ENCODE measurements at places on chromosomes 16 and 17.
A peak's percentile ranks its signal among the peaks of the same experiment; 100 is the strongest.

DNA sequence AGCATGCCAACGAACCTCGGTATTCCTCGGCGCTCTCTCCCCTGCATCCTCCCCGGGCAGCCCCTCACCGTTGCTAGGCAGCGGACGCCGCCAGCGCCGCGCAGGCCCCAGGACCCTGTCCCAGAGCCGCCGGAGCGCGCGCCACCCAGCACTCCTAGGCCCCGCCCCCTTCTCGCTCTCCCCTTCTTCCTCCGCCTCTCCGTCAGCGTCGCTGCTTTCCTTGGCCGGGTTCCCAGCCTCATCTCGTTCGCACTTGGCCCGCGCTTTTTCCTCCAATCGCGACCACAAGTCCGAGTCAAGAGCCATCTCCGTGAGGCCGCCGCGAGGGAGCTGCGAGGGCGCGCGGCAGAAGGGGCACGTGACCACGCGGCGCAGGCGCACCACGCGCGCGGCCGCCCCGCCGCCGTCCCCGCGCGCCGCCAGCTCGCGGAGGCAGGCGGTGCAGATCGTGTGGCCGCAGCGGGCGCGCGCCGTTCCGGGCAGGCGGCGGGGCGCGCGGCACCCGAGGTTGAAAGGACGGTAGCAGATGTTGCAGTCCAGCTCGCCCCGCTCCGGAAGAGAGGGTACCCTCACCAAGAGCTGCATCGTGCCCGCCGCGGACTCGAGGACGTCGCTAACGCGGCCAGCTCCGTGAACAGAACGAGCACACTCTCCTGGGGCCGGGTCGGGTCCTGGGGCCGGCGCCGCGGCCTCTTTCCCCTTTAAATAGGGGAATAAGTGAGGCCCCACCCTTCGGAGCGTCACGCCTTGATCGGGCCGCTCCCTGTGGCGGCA lies at the start of gene RNF227:
Gene RNF227, minus strand, starts transcription at position 679 of the 774 bp plus-strand sequence. Its CDS starts 94 bp downstream, at position 585.
- H3K4me3 ChIP-seq: peak within 1 kb of the TSS; percentile 61
- peak; percentile 96 for DNase-seq
- H3K36me3 ChIP-seq: peaks cover 16% of the 10 kb centered on the region
- peak within 1 kb of the TSS; percentile 90 for H3K27ac ChIP-seq
- H3K27me3 ChIP-seq: no peaks in the 10 kb centered on the region

- no peak overlapping the region for H3K4me3 ChIP-seq
- H3K4me1 ChIP-seq: peaks cover 6% of the 10 kb centered on the region
Measured at GRCh38 chr17:4073983-4074830, 68.6 kb downstream of the ZZEF1 start.

- peaks cover 6% of the 10 kb centered on the region for H3K4me1 ChIP-seq
- no peak overlapping the region for H3K27ac ChIP-seq
- peak; percentile 13 for DNase-seq
- peaks cover 12% of the 10 kb centered on the region for H3K27me3 ChIP-seq
Measured at GRCh38 chr17:39001703-39002637, 34.8 kb upstream of the FBXO47 start.

DNA sequence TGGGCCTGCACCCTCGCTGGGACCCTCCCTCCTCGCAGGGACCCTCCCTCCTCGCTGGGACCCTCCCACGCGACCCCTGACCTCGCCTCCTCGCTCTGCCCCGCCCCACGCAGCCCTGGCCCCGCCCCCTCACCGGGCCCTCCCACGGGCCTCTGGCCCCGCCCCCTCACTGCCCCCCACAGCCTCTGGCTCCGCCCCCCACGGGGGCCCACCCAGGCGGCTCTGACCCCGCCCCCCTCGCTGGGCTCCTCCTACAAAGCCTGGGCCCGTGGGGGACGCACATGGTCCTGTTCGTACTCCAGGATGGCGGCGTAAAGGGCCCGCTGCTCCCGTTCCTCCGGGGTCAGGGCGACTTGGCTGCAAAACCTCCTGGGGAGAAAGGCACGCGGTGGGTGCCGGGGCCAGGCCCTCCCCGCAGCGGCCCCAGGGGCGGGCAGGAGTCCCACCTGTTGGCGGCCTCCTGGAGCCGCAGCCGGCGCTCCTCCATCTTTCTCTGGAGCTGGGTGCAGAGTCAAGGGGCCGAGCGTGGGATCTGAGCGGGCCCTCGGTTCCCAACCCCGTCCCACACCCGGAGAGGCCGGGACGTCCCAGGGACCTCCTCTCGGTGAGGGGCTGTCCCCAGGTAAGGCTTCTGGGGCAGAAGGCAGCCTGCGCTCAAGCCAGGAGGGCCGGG lies 9.0 kb downstream of the VPS9D1 start:
- H3K27ac ChIP-seq: no peak overlapping the region
- no peaks in the 10 kb centered on the region for H3K27me3 ChIP-seq
- H3K36me3 ChIP-seq: peaks cover 19% of the 10 kb centered on the region
- H3K4me3 ChIP-seq: peak overlapping the region; percentile 45

GRCh38 chr17:18143044-18143936 lies 34.7 kb downstream of the MYO15A start:
- no peaks in the 10 kb centered on the region for H3K4me1 ChIP-seq
- no peaks in the 10 kb centered on the region for H3K27me3 ChIP-seq
- no peak overlapping the region for H3K27ac ChIP-seq
- peak; percentile 16 for DNase-seq
- no peak overlapping the region for H3K4me3 ChIP-seq

DNA sequence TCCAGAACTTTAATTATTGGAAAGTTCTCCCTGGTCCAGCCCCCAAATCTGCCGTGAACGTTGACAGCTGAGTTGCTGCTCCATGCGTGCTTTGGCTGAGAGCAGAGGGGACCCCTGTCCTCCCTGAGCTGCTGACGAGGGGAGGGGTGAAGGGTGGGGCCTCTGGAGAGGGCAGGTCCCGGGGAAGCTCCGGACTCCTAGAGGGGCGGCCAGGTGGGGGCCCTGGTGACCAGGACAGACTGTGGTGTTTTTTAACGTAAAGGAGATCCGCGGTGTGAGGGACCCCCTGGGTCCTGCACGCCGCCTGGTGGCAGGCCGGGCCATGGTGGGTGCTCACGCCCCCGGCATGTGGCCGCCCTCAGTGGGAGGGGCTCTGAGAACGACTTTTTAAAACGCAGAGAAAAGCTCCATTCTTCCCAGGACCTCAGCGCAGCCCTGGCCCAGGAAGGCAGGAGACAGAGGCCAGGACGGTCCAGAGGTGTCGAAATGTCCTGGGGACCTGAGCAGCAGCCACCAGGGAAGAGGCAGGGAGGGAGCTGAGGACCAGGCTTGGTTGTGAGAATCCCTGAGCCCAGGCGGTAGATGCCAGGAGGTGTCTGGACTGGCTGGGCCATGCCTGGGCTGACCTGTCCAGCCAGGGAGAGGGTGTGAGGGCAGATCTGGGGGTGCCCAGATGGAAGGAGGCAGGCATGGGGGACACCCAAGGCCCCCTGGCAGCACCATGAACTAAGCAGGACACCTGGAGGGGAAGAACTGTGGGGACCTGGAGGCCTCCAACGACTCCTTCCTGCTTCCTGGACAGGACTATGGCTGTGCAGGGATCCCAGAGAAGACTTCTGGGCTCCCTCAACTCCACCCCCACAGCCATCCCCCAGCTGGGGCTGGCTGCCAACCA lies at the start of gene MC1R:
Gene MC1R, plus strand, starts transcription at position 410 of the 895 bp plus-strand sequence. Its CDS starts 397 bp downstream, at position 807.
- peaks cover 27% of the 10 kb centered on the region for H3K4me1 ChIP-seq
- H3K36me3 ChIP-seq: no peaks in the 10 kb centered on the region
- peak within 1 kb of the TSS; percentile 40 for H3K4me3 ChIP-seq
- DNase-seq: peak; percentile 21
- H3K27ac ChIP-seq: peak within 1 kb of the TSS; percentile 73

- H3K4me1 ChIP-seq: no peaks in the 10 kb centered on the region
- H3K27ac ChIP-seq: no peak overlapping the region
- H3K36me3 ChIP-seq: no peaks in the 10 kb centered on the region
- H3K27me3 ChIP-seq: no peaks in the 10 kb centered on the region
- H3K4me3 ChIP-seq: no peak overlapping the region
Measured at GRCh38 chr16:10355589-10355988, 30.3 kb upstream of the ATF7IP2 start.

- no peaks in the 10 kb centered on the region for H3K27me3 ChIP-seq
- no peaks in the 10 kb centered on the region for H3K4me1 ChIP-seq
Measured at GRCh38 chr17:6084311-6085161, 14.4 kb downstream of the WSCD1 start.

DNA sequence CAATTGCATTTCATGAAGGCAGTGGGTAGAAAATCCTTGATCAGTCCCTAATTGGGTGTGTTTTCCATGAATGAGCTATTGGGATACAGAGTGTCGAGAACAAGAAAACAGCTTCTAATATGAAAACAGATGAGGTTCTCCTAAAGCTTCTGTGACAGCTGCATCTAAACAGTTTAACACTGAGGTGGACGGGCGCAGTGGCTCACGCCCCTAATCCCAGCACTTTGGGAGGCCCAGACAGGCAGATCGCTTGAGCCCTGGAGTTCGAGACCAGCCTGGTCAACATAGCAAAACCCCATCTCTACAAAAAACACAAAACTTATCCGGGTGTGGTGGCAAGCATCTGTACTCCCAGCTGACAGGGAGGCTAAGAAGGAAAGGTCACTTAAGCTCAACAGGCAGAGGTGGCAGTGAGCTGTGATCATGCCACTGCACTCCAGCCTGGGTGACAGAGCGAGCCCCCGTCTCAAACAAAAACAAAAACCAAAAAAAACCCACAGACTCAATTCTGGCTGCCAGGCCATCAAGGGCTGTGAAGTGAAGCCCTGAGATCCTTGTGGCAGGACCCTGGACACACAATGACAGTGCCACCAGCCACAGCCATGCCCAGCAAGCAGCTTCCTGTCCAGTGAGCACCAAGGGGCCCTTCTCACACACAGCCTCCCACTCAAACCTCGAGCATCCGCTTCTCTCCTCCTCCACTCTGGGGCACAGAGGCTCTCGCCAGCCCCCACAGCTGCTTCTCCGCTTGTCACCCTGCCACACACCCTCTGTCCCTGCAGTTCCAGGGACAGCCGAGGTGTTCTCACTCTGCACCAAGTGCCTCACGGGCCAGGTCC lies 44.0 kb downstream of the ANKRD11 start:
- no peak overlapping the region for H3K4me3 ChIP-seq
- no peaks in the 10 kb centered on the region for H3K36me3 ChIP-seq
- H3K4me1 ChIP-seq: peaks cover 54% of the 10 kb centered on the region

DNA sequence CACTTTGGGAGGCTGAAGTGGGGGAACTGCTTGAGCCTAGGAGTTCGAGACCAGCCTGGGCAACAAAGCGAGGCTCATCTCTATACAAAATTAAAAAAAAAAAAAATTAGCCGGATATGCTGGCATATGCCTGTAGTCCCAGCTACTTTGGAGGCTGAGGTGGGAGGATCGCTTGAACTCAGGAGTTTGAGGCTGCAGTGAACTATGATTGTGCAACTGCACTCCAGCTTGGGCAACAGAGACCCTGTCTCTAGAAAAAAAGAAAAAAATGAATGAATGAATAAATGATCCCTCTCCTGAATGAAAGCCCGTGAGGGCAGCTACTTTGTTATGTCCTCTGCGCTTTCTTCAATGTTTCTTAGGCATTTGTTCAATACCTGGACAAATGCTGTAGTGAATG lies 27.7 kb upstream of the DHX8 start:
- no peak overlapping the region for H3K27ac ChIP-seq
- peaks cover 12% of the 10 kb centered on the region for H3K4me1 ChIP-seq
- no peak for DNase-seq
- H3K4me3 ChIP-seq: no peak overlapping the region
- H3K27me3 ChIP-seq: no peaks in the 10 kb centered on the region
- no peaks in the 10 kb centered on the region for H3K36me3 ChIP-seq

Data from IMR-90 (cell line).